ENCODE measurements at places on chromosomes 2 and 18. TPM values are rescaled to one million over a fixed set of nuclear protein-coding genes. Genes with fewer than 3 reads are reported as not detected.

Gene HSBP1L1
- 13.9 TPM for total RNA-seq

Gene ATP6V1C2
- 0.25 TPM for total RNA-seq

Gene LBX2
- 3.0 TPM for total RNA-seq

Gene RNF125
- 0.20 TPM for total RNA-seq

Gene BMP10
- total RNA-seq: not detected

Gene KLF7
- 26.6 TPM for total RNA-seq

Gene FBXO48
- 0.55 TPM for total RNA-seq

Gene DSG3
- not detected for total RNA-seq

Gene C2orf72
- total RNA-seq: 5.6 TPM

Gene ACOXL
- not detected for total RNA-seq

Gene FBLN7
- 0.58 TPM for total RNA-seq

Gene SERPINB4
- 0.08 TPM for total RNA-seq

Gene TXNDC2
- 0.45 TPM for total RNA-seq

Gene PLEK
- total RNA-seq: not detected

Gene ALPI
- total RNA-seq: not detected

Gene CDH20
- total RNA-seq: not detected

Gene CCDC150
- total RNA-seq: 8.2 TPM

Gene C2orf80
- not detected for total RNA-seq

Gene CENPA
- 55.9 TPM for total RNA-seq

Gene CYP26B1
- 16.9 TPM for total RNA-seq

Gene THAP4
- 76.9 TPM for total RNA-seq

Gene SPDYA
- not detected for total RNA-seq

Gene FER1L5
- total RNA-seq: not detected

Gene IL36RN
- total RNA-seq: 0.21 TPM

Measured in A549 treated with Mapracorat at 1 μM for 4 hours (cell line).